NT2/D1 (cell line): ENCODE measurements at places on chromosomes 4 and X.

DNA sequence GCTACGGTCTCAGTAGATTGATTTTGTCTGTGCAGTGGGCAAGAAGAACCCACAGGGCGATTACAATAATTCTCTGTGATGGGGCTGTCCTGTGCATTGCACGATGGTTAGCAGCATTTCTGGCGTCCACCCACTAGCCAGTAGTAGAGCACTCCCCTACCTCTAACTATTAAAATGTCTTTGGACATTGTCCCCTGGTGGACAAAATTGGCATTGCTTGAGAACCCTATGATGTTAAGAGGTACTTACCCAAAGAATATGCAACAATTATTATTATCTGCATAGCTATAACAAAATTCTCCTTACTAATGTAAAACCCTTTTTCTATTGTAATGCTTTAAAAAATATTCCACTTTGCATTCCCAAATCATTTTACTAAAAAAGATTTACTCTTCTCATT is 109.5 kb upstream of the VCX3A start:
- peak; percentile 9 for DNase-seq

GRCh38 chrX:79288733-79289132 is 78.4 kb downstream of the ITM2A start:
- no peak for DNase-seq

- DNase-seq, result no peak
These were observed 2.1 kb downstream of the KLHL34 start for GRCh38 chrX:21655901-21656586.

DNA sequence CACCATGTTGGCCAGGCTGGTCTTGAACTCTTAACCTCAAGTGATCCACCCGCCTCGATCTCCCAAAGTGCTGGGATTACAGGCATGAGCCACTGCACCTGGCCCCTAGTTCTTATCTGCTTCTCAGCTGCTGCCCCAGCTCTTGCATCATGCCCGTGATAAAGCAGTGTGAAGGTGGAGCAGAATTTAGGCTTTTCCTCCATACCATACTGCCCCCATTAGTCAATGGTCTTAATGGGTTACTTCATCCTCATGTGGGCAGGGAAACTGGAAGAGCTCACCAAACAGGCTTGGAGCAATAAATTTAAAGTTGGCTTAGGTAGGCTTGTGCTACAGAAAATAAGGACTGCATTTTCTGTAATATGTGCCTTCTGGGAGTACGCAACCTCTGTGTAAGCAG is 636.9 kb upstream of the BOD1L1 start:
- DNase-seq, result no peak

GRCh38 chr4:80311130-80311529 is 24.4 kb upstream of the CFAP299 start:
- no peak for DNase-seq

- no peak for DNase-seq
These were observed 112.2 kb upstream of the MAP3K15 start for GRCh38 chrX:19627533-19627932.

GRCh38 chr4:7828011-7828720 is 111.5 kb downstream of the AFAP1 start:
- DNase-seq, result peak; percentile 69

GRCh38 chr4:171430495-171430894 is 382.7 kb upstream of the GALNTL6 start:
- DNase-seq, result no peak

DNA sequence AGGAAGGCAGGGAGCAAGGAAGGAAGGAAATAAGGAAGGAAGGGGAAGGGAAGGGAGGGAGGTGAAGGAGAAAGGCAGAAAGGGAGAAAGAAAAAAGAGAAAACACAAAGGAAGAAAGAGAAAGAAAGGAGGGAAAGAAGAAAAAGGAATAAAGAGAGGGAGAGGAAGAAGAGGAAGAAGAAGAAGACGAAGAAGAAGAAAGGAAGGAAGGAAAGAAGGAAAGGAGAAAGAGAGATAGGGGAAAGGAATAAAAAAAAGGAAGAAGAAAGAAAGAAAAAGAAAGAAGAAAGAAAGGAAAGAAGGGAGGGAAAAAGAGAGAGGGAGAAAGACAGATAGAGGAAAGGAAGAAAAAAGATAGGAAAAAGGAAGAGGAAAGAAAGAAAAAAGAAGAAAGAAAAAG is 128.0 kb downstream of the MXRA5 start:
- no peak for DNase-seq

GRCh38 chrX:48698306-48698705 is 1.8 kb downstream of the SUV39H1 start:
- DNase-seq, result no peak

DNA sequence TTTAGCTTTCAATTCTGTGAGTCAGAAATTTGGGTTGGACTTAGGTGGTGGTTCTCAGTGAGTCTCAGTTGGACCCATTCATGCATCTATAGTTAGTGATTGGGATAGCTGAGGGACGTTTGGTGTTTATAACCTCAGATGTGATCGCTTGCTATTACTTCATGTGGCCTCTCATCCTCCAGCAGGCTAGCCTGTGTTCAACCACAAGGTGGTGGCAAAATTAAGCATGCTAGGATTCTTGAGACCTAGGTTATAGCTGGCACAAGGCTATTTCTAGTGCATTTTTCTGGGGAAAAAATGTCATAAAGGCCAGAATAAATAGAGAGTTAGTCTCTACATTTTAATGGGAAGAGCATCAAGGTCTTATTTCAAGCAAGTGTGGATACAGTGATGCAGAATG is 10.9 kb upstream of the GRPR start:
- DNase-seq, result no peak

DNA sequence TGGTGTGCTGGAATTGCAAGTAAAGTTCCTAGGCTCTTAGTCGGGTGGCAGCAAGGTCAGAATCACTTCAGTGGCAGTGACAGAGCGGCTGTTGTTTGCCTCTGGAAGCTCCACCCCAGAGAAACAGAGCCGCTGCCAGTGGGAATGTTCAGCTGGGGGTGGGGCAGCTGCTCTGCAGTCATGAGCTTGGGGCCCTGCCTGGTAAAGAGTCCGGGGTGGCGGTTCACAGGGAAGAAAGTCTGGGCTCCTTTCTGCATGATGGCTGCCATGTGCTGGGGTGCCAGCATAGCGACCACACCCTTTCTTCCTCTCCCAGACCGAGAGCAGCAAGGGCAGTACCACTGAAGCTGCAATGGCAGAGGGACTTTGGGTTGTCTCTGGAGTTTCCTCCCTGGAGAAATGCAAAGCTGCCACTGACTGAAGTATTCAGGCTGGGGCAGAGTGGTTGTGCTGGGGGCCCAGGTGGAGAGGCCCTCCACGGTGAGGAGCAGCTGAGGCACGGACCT is 108.8 kb upstream of the CENPE start:
- peak; percentile 15 for DNase-seq

DNA sequence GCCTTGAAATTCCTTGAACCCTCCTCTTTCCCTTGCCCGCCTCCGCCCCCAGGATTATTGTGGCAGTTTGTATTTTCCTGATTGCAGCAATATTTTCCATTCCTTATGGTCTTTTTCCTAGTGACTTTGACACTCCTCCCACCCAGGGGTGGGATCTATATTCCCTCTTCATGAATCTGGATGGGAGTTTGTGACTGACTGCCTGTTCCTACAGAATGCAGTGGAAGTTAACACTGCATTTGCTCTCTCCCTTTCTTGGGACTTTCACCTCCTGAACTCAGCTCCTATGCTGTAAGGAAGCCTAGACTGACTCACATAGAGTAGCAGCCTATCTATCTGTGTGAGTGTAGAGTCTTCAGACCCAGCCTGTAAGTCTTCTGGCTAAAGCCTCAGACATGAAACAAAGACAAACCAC is 2.2 kb downstream of the FUNDC2 start:
- DNase-seq, result no peak

DNA sequence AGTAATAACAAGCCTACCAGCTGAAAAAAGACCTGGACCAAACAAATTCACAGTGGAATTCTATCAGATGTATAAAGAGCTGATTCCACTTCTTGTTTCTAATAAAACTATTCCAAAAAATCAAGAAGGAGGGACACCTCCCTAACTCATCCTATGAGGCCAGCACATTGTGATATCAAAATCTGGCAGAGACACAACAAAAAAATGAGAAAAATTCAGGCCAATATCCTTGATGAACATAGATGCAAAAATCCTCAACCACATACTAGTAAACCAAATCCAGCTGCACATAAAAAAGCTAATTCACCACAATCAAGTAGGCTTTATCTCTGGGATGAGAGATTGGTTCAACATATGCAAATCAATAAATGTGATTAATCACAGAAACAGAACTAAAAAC is 147.9 kb upstream of the NEIL3 start:
- DNase-seq, result no peak

DNA sequence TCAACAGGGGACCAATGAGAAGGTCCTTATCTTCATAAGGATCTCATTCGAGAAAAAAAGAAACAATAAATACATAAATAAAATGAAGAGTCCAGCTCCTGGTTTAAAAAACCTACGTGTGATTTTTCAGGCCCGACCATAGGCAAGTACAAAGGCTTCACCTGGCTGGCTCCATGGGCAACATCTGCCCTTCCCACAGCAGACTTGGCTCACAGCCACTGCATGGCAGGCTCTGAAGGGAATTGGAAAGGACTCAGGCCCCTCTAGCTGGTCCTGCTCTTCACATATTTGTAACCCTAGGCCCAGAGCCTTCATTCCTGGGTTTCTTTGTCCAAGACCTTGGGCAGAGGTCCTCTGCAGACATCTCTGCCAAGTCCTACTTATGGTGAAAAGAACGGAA is 228.1 kb downstream of the QDPR start:
- DNase-seq, result no peak

DNA sequence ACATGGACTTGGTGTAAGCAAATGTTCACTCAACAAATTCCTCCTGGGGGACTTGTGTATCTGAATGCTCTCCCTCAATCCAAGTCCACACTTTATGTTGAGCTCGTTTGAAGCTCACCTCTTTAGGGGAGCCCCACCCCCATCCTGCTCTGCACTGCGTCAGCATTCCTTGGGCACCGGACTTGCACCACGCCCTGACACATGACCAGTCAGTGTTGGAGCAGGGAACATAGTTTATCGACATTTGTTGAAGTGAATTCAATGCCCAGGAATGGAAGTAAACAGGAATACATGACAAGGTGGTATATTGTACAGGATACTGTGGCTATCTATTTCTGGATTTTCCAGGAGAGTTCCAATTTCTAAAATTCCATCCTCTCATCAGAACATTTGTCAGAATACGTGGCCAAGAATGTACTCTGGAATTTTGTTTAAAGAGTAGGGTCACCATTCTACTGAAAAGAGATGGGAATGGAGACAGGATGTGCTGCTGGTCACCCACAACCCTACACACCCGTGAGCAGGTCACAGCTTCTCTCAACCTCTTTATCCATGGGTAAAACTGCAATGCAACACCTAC is 60.0 kb upstream of the LNX1 start:
- DNase-seq, result no peak

DNA sequence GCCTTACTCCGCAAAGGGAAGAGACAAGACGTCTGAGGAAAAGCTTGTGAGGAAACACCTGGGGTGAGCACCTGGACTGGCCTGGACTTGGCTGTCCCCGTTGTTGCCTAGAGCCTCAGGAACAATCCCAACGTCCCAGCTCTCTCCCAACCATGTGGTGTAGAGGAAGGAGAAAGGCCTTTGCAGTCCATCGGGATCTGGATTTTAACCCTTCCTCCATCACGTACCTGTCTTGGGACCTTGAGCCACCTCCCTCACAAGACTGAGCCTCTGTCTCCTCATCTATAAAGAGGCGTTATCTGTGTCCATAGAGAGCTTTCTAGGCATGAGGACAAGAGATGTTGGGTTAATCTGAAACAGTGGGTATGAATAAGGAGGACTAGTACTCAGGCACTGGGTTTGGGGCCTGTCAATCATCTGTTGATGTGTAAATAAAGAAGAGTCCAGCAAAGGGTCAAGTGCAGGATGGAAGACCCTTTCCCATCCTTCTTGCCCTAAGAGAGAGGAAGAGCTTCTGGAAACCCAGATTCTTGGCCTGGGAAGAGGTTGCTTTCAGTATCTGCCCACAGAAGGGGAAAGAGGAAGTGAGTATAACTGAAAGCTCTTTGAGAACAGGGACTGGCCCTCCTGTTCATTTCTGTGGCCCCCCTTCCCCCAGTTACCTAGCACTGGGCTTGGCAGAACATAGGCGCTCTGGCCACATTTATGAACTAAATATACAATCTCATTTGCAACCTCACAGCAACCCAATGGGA is 137.1 kb downstream of the PJA1 start:
- no peak for DNase-seq

DNA sequence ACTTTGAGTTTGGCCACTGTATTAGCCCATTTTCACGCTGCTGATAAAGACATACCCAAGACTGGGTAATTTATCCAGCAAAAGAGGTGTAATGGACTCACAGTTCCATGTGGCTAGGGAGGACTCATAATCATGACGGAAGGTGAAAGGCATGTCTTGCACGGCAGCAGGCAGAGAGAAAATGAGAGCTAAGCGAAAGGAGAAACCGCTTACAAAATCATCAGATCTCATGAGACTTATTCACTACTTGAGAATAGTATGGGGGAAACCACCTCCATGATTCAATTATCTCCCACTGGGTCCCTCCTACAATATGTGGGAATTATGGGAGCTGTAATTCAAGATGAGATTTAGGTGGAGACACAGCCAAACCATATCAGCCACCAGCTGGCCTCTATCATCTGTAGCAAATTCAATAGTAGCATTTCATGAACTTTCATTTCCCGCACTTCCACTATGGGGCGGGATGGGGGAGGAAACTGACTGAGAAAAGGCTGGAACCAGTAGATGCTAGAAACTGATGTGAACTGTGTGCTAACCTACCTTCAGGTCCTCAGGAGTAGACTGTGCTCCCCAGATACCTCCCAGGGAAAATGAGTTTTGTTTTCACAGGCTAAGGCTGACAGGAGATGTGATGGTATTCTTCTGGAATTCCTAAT is 35.3 kb upstream of the LGI2 start:
- no peak for DNase-seq

DNA sequence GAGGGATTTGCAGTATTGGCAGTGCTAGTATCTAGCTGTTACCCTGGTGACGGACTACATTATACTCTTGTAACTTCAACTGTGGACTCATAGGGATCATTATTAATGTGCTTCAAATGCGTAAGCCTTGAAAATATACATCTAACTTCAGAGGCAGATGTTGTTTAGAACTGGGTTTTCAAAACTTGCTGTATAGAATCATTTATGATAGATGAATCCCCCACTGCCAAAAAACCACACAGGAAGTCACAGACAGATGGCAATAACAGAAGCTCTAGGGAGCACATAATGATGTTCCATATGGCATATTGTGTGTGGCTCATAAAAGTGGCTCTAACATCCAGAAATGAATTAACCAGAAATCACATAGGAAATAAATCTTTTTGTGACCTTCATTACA is 62.3 kb upstream of the RELL1 start:
- no peak for DNase-seq

DNA sequence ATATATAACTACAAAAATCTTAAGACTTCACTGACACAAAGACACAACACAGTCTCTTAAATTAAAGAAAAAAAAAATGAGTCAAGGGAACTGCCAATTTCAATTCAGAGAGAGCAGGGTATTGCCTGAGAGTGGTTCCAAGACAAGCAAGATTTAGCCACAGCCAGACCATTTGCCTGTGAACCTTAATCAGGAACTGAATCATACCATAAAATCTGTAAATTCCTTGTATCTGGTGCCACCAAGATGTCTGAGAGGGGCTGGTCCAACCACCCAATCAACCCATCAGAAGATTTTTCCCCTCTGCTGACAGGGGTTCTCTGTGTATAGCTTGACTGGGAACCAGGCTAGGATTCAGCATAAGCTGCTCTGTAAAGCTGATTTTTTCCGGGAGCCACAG is 159.2 kb downstream of the CPEB2 start:
- DNase-seq, result no peak

GRCh38 chr4:134499074-134499473 is 297.5 kb upstream of the PABPC4L start:
- DNase-seq, result no peak

GRCh38 chr4:168163106-168163505 is 70.8 kb downstream of the ANXA10 start:
- DNase-seq, result no peak

GRCh38 chr4:109930872-109931271 is 18.2 kb downstream of the EGF start:
- no peak for DNase-seq
